SIG-M5 (cell line): ENCODE measurements at places on chromosomes 16 and 17.

DNA sequence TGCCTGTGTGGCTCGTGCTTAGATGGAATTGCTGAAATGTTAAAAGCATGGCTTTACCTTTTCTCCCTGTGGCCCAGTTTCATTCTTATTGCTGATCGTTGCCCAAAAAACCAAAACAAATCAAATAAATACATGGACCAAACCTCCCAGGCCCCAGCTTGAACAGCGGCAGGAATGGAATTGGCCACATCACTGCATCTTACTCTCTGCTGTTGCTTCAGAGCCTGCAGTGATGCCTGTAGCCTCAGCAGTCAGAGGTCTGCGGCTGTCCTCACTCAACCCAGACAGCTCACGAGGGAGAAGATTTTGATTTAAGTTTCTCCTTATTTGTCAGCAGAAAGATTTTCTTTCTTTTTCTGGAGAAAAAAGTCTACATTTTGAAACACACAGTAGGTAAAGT is 91.5 kb downstream of the NPIPB11 start:
- no peak for DNase-seq

DNA sequence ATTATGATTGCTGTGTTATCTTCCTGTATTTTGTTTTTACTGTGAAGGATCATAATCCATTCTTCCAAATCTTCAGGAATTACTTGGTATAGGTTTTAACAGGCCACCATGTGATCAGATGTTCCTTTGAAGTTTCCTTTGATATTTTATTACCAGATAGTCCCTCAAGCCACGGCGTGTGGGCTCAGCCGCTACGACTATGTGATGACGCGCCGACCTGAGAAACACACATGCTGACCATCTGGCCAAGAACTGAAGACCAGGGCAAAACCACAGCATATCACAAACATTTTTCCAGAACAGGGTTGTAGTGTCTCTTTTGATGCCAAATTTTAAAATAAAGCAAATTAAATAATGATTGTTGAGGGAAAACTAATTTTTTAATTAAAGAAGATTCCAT is 47.3 kb downstream of the ZCCHC14 start:
- no peak for DNase-seq

DNA sequence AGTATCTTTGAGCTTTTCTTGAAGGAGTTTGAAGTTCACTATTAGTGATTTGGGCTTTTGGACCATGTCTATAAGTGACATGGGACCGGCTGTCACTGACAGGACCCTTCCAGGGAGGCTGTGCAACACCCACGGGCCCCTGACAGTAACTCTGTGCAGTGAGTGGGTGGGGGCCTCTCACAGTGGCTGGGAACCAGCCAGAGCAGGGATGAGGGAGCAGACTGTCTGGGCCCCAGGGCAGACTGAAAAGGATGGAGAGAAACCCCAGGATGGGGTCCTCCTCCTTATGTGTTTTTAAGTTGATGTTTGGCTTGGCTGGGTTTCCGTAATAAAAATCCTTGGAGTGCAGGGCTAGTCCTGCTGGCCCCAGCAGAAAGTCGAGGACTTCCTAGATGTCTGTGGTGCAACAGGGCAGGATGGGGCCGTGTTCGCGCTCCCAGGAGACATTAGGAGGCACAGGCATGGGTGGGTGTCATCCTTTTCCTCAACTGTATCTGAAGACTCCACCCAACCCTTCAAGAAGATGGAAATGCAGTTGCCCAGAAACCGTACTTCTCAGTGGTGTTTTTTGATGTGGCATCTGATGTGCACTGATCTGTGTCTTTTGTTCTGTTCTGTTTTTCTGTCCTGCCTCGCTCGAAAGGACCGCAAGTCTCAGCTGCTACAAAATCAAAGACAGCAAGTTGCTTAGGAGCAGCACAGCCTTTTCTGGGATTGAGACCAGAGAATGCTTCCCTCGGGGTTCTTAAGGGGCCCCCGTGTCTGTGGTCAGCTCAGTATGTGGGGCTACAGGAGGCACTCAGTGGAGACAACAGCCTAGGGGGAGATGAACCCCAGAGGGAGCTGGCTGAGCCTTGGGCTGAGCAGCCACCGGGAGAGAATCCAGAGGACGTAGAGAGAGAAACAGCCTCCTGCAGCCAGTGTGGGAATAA is 24.2 kb downstream of the PLD6 start:
- DNase-seq, result no peak

DNA sequence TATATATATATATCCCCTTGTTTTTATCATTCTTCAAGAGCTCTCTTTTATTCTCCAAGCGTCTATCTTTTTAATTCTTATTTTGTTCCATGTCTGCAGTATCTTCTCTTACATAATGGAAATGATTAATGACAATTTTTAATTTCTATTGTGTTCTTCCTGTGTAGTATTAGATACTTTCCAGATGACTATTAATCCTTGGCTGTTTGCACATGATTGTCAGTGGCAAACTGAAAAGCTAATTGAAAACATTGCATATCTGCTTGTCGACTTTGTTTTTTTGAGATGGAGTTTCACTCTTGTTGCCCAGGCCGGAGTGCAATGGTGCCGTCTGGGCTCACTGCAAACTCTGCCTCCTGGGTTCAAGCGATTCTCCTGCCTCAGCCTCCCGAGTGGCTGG is 124.7 kb downstream of the BCAS3 start:
- DNase-seq, result no peak

DNA sequence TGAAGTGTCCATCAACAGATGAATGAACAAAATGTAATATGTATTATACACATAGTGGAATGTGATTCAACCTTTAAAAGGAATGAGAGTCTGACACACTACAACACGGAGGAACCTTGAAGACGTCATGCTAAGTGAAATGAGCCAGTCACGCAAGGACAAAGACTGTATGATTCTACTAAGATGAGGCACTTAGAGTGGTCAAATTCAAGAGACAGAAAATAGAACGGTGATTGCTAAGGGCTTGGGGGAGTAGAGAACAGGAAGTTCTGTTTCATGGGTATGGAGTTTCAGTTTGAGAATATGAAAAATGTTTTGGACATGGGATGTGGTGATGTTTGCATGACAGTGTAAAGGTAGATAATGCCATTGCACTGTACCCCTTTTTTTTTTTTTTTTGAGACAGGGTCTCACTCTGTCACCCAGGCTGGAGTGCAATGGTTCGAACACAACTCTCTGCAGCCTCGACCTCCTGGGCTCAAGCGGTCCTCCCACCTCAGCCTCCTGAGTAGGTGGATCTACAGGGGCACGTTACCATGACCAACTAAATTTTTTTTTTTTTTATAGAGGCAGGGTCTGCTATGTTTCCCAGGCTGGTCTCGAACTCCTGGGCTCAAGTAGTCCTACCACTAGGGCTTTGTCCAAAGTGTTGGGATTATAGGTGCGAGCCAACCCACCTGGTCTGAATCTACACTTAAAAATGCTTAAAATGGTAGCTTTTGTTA is 2.9 kb upstream of the CCDC102A start:
- DNase-seq, result no peak

GRCh38 chr16:87602001-87602775 is at the start of gene JPH3:
Gene JPH3 (plus strand): TSS chr16:87602508. CDS start chr16:87603147, 639 bp downstream.
- DNase-seq, result no peak

GRCh38 chr16:90015586-90016338 is 3.5 kb downstream of the DBNDD1 start:
- no peak for DNase-seq

DNA sequence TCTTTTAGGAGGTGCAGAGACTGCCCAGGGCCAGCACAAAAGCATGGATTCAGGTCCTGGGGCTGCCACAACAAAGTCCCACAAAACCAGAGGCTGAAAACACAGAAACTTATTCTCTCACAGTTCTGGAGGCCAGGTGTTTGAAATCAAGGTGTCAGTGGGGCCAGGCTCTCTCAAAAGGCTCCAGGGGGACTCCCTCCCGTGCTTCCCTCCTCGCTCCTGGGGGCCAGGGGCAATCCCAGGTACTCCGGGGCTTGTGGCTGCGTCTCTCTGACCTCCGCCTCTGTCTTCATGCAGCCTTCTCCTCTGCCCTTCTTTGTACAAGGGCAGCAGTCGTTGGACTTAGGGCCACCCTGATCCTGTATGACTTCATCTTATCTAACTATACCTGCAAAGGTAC is 8.3 kb upstream of the RBFOX3 start:
- no peak for DNase-seq

GRCh38 chr17:65022751-65023700 is 33.5 kb downstream of the GNA13 start:
- no peak for DNase-seq
